Uterus (tissue), 4 donors: ENCODE measurements at places on chromosomes 13 and 19.

DNA sequence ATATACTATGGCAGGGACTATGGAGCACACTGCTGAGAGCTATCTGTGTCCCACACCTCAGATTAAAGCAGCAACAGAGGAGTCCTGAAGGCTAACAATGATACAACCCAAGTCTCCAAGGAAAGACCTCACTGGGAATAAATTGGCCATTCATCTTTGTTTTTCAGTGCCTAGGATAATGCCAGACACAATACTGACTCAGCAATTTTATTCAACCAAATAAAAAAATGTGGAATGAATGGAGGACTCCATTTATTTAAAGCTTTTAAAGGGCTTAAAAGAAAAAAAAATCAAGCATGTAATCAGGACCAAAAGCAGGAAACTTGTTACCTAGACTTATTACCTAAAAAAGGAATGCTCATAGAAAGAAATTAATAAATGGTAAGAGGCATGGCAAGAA, 960.5 kb downstream of the PCDH17 start:
- no peak for DNase-seq

DNA sequence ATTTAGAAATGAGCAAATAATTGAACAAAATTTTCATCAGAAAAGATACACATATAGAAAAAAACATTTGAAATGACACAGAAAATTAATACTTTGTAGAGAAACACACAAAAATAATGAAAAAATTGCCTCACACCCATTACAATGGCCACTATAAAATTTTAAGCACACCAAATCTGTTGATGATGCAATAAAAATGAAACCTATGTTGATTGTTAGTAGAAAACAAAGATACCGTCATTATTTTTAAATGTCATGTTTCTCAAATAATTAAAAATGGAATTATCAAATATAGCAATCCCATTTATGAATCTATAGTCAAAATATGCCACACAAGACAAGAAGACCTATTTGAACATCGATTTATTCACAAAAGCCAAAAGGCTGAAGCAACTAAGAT, 90.5 kb downstream of the ZNF708 start:
- no peak for DNase-seq

GRCh38 chr19:32869369-32869965, at the start of gene SLC7A9:
Gene SLC7A9 (minus strand): TSS chr19:32869767. CDS start chr19:32868534, 1,233 bp downstream.
- no peak for DNase-seq

GRCh38 chr13:50539791-50540530, 303.5 kb downstream of the DLEU7 start:
- no peak for DNase-seq

DNA sequence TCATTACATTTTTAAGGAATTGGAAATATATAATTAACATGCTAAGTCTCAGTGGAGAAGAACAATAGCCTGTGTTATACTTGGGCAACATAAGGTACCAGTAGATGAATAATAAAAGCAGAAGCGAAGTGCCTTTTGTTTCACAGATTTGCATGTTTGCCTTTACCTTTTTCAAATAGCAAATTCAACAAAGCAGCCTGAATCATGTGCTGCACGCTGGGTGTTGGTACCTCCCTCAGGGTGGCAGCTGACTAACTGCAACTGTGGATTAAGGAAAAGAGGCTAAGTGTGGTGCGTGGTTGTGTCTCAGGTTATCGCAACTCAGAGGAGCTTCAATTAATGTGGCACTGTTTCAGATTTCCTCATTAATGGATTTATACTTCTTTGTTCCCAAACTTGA, 189.0 kb downstream of the LMO7 start:
- DNase-seq = no peak

- DNase-seq = no peak
Observed at GRCh38 chr13:33561627-33562026, 256.3 kb upstream of the RFC3 start.

- DNase-seq = no peak
Observed at GRCh38 chr13:28505543-28506135, 10.7 kb upstream of the FLT1 start.

DNA sequence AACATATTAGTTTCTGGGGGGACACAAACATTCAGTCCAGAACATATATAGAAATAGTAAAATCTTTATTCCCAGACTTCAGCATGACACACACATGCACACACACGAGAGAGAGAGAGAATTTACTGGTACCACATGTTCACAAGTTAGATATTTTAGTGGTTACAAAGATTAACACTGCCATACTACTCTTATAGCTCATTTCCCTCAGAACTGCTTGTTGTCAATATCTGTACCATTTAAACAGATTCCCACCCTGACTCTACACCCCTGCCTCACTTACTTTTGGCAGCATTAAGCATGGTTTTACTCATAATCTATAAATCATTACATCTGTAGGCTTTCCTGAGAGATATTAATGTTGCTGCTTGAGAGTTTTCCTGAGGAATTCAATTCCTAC, 524.7 kb upstream of the HTR2A start:
- DNase-seq = no peak
